PC-9 (cell line): ENCODE measurements at places on chromosomes 1 and 21.
A peak's percentile ranks its signal among the peaks of the same experiment; 100 is the strongest.

DNA sequence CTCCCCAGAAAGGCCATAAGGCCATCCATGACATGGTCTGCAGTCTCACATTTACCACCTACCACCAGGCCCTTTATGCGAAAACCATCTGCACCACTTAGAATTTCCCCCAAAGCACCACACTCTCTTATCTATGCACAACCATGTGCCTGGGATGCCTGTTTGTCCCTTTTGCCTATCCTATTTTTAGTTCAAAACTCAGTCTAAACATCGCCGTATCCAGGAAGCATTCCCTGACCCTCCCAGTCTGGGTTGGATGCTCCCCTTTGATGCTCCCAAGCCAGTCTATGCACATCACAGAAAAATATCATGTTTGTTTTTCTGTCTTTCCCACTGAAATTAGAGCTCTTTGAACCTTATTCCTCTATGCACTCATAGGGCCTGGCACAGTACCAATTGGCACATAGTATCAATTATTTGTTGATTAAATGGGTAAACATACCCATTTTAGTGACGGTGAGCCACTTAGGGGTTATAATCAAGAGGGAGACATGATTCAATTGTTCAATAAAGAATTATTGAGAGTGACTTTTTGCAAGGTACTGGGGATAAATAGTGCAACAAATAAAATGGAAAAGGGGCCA lies 6.7 kb downstream of the MPL start:
- DNase-seq: no peak

DNA sequence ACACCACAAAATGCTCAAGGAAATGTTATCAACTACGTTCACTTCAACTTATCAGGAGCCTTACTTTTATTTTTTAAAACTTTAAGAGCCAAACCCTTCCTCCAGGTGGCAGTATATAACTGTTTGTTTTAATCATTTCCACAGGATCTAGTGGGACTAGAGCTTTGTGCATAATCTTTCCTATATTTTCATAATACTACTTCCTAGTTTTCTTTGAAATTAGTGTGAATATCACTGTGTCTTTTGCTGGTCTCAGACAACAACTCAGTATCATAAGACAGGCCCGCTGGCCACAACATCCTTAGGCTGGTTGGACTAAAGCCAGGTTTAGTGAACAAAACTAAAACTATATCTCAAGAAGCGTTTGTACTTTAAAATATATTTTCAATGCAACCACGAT lies 145.5 kb downstream of the TIAM1 start:
- peak; percentile 48 for DNase-seq

DNA sequence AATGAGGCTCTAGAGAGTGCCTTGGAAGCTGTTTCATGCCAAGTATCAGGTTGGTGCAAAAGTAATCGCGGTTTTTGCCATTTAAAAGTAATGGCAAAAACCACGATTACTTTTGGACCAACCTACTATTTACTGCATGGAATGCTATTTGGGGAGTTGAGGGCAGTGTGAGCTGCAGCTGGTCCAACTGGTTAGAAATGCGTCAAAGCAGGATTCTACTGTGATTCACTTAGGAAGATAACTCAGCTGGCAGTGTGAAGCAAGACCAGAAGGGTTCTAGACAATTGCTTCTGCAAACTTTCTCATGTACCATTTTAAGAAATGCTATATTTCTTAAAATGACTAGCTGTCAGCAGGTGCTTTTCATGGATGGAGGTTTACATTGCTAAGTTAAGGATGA lies 21.2 kb upstream of the PLA2G2C start:
- DNase-seq: peak; percentile 76

DNA sequence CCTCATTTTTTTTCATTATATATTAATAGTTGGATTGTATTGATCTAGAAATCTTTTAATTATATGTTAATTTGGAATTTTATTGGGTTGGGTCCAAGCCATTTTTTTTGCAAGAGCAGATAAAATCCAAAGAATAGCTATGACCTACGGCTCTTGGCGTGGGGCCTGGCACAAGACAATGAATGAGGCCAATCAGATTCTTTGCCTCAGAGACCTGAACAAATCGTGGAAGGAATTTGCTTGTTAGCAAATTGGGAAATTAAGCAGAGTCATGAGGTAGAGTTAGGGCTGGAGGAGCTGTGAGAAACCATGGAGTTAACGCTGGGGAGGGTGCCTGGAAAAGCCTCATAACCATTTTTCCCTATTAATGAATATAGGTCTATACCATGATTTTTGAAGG lies 40.1 kb downstream of the CAMSAP2 start:
- no peak for DNase-seq

GRCh38 chr1:107141491-107142126 lies 770 bp downstream of the NTNG1 start:
- no peak for DNase-seq

DNA sequence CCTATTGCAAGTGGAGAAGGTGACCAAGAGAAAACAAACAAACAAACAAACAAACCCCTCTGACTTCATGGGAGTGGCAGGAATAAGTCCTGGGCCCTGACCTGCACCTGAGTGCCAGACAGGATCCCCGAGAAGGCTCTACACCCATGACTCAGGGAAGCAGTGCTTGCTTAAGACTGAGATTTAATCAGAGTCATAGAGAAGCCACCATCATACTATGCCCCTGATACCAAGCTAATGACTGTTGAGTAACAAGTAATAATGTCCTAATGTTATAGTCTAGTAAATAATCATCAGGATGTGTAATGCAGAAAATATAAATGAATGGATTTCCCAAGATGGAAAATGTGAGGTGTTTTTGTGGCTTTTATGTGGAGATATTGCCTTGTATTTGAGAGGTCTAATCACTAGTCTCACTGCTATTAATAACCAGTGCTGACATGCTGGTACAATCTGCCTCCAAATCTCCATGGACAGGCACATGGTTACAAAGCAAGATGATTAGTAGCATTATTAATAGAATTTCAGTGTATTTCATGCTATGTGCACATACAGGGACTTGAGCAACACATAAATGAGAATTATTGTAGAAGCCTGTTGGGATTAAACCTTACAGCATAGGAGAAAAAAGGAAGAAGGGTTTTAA lies 1290.9 kb downstream of the MRPL39 start:
- DNase-seq: no peak

DNA sequence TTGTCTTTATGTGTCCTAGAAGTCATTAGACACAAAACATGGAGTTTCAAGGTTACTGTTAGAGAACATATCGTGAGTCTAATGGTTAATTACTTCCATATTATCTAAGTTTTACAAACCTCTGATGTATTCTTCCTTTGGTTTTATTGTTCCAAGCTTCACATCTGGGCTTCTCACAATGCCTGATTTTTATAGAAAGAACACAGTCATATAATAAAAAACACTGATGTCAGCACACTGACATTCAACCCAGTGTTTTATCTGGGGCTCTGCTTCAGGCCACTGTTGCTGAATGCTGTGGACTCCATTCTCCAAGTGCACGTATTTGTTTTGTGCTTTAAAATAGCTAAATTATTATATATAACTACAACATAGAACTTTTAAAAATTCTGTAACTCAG lies 232.9 kb downstream of the SMYD3 start:
- no peak for DNase-seq

- DNase-seq: no peak
These were observed 48.2 kb upstream of the POU3F1 start for GRCh38 chr1:38094711-38095290.

GRCh38 chr1:3551290-3551678 lies 60.0 kb downstream of the MEGF6 start:
- DNase-seq: no peak

GRCh38 chr1:79012500-79012899 lies 6.0 kb upstream of the ADGRL4 start:
- no peak for DNase-seq

GRCh38 chr1:39976732-39977131 lies 21.8 kb downstream of the MFSD2A start:
- no peak for DNase-seq

DNA sequence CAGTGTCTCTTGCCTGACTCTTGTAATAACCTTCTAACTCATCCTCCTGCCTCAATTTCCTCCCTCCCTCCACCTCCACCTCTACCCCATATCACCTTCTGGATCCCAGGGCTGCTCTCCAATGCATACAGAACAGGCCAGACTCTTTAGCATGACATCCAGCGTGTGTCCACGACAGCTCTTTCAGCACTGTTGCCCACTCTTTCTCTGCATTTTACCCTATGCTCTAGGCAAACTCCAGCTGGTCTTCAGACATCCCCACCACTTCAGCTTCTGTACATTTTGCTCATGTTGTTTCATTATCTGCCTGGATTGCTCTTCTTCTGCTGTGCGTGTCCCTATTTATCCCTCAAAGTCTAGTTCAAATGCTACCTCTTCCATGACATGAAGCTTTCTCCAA lies 4.8 kb downstream of the INKA2 start:
- DNase-seq: no peak

- no peak for DNase-seq
These were observed 8.1 kb downstream of the ADAMTS5 start for GRCh38 chr21:26958788-26959187.

DNA sequence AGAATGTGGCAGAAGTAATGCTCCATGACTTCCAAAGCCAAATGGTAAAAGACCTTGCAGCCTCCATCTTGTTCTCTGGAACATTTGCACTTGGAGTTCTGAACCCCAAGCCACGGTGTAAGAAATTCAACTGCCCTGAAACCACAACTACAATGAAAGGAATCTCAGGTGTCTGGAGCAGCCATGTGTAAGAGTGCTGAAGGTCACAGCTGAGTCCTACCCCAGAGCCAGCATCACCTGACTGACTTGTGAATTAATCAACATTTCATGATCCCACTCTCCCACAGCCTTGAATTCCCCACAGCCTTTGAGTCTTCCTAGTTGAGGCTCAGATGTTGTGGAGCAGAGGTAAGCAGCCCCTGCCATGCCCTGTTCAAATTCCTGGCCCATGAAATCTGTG lies 192.8 kb upstream of the CAMK1G start:
- peak; percentile 57 for DNase-seq

GRCh38 chr1:33268927-33269610 lies 12.8 kb downstream of the ZNF362 start:
- DNase-seq: no peak

- no peak for DNase-seq
These were observed 13.8 kb downstream of the RXRG start for GRCh38 chr1:165431079-165431478.

DNA sequence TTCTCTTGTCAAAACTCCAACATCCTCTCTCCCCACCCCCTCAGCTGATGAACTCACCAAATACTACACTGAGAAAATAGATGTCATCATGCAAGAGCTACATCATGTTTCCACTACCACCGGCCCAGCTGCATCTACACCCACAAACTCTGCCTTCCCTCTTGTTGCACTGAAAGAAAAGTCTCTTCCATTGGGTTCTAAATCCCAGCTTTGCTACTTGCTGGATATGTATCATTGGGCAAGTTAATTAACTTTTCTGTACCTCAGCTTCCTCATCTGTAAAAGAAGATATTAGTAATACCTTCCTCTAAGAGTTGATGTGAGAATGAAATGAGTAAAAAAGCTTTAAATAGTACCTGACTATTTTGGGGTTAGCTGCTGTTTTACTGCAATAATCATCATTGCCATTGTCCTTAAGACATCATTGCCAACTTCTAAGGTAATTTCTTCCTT lies 108.6 kb downstream of the OLFML2B start:
- DNase-seq: no peak

- DNase-seq: no peak
These were observed 36.2 kb downstream of the KCTD3 start for GRCh38 chr1:215603319-215603718.

DNA sequence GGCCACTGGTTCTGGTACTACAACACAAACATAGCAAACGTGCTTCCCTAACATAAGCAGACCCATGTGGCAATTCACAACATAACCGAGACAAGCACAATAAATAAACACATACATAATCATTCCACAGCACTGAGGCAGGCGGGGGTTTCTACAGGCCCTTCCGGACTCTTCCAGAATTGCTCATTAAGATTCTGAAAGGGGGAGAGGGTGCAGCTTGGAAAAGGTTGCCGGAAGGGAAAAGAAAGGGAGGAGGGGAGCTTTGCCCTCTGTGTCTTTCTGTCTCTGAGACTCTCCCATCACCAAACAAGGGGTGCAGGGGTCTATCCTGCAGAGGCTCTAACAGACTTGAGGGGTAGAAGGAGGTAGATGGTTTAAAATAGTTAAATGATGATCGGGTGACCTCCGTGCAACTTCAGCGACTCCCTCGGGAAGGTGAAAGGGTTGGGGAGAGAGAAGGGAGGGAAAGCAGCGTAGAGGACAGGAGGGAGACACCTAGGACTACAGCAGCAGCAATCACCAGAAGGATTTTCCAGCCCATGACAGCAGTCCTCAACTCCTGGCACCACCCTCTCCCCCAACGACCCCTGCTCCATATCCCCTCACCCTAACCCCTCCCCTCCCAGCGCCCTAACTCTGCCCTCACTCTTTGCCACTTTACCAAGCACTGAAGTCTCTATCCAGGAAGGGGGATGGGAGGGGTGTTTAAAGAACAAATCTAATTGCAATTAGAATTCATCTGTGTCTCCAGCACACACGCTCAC lies 365.5 kb upstream of the ESRRG start:
- no peak for DNase-seq

GRCh38 chr1:204123376-204123775 lies 28.5 kb downstream of the ETNK2 start:
- no peak for DNase-seq

- no peak for DNase-seq
These were observed 13.4 kb downstream of the EPB41 start for GRCh38 chr1:28927648-28928313.

DNA sequence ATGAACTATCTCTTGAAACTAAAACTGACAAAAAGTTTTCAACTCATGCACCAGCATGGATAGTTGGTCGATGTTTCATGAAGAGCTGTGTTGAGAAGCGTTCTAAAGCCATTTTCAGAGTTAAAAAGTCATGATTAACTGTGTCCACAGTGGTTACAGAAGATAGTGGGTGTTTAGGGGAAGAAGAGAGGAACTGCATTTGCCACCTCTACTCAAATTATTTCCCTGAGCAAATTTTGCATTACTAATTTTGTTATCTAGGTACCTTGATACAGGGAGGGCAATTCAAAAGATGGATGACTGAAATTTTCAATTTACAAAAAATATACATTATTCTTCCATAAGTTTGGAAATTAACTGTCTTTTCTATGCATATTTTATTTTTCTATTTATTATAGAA lies 15.5 kb downstream of the SAMSN1 start:
- no peak for DNase-seq

DNA sequence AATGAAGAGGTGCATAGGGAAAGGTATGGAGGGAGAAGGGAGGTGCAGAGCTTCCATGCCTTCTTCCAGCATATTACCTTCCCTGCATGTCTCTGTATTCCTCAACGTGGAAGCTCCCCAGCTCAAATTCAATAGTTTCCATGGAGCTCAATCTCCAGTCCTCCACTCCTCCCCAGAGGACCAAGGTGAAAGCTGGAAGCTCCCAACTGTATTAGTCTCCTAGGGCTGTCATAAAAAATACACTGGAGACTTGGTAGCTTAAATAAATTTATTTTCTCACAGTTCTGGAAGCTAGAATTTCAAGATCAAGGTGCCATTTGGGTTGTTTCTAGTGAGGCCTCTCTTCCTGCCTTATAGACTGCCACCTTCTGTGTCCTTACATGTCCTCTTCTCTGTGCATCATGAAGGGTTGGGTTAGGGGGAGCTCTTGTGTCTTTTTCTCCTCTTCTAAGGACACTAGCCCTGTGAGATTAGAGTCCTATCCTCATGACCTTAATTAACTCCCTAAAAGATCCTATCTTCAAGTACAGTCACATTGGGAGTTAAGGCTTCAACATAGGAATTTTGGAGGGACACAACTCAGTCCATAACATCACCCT lies 21.9 kb upstream of the RABGGTB start:
- DNase-seq: peak; percentile 30

- no peak for DNase-seq
These were observed 594.6 kb downstream of the PTPRU start for GRCh38 chr1:29830916-29831315.

GRCh38 chr1:115975569-115976061 lies 698 bp upstream of the SLC22A15 start:
- no peak for DNase-seq
